ENCODE measurements at places on chromosomes 12 and 14.
A peak's percentile ranks its signal among the peaks of the same experiment; 100 is the strongest.

- DNase-seq: no peak
These were observed 229.2 kb downstream of the DPF3 start for GRCh38 chr14:72664651-72665050.

DNA sequence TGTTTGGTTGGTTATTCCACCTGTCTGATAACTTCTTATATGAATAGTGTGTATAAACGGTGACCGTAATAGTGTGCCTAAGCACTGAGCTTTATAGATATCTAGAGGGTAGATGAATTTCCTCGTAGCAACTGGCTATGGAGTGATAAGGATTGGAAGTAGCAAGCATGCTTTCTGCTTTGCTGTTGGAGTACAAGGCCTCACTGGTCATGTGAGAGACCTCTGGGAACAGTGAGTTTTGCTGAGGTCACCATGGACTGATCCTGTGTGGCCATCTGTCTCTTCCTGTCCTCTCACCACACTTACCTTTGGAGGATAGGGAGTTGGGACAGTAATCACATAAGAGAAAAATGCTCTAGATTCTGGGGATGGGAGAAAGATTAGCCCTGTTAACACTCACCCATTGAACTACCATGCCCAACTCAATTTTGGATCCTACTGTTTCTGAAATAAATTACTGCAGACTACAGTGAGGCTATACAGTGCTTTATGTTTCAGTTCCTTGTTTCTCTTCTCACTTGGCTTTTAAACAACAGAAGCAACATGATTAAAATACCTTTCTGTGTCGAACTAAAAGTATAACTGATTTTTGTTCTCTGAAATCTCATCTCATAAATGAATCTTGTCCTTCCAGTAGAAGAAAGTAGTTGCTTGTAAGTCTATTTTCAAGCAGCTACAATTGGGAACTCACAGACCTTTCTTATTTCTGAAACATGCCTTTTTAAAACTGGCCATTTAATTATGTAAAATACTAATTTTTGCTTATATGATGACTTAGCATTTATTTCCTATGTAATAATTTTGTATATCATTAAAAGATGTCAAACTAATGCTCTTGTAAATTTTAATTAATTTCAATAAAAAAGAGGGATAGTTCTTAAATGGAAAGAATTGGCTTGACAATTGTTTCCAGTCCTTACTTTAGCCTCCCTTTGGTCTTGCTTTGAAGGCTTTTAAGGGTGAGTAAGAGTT lies 8.3 kb downstream of the TMX1 start:
- DNase-seq: no peak

DNA sequence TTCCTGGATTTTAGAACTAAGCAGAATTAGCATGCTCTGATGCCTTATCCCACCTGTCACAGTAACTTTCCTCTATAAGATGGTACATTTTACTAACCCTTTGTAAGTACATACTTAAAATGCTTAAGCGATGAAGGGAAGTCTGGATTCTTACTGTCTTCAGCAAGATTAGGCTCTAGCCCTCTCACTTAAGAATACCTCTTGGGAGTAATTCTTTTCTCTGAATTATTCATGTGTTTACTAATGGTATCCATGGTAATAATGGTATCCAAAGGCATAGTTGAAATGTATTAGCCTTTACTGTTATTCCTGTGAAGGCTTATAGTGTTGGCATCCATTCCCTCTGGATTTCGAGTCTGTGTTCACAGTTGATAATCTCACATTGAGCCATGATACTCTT lies 176.9 kb downstream of the MON2 start:
- no peak for DNase-seq

DNA sequence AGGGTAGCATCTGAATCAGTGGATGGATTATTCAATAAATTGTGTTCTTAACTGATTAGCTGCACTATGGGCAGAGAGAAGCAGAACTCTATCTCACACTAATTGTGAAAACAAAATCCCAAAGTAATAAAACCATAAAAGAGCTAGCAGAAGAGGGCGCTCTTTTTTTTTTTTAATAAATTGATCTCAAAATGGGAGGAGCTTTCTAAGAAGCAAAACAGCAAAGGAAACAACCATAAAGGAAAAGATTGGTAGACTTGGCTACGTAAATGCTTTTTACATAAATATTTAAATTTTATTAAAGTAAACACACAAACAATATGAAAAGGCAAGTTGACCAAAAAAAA lies 1.5 kb upstream of the TM7SF3 start:
- DNase-seq: no peak

DNA sequence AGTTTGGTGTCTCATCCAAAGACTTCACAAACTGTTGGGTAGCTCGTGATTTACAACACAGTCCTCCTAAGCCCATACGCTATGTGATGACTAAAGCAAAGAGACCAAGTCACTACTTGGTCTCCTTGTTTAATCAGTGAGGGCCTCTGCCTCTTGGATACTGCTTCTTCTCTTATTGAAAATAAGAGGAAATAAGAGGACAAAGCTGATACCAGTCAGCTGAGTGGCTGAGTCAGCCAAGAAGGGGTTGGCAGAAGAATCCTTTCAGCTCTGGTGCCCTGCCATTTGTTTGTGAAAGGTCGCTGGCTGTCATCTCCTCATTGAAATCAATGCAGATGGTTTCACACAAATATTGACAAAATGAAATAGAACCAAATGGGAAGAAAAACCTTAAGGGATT lies 67.5 kb upstream of the SLC35F4 start:
- no peak for DNase-seq

DNA sequence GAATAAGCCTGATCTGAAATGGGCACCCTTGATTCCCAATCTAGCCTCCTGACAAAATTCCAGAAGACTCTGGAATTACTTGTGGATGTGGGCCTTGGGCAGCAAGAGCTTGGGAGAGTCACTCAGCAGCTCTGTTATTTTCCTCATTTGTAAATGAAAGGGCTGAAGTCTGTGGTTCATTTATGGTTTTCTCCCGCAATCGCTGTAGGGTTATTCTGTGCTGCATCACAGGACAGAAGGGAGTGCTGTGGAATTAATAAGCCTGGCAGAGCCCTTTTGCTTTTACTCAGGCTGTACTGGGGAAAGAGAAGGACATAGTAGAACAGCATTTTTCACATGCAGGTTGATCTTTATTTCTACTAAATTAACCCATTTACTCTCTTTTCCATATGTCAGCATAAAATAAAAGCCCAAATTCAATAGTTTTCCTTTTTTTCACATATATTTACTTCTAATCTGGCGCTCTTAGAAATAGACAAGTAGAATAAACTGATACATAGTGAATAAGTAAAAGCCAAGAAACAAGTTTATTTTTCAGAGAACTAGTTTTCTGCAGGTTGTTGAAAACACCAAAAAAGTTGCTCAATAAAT lies 49.2 kb downstream of the DUSP16 start:
- DNase-seq: no peak

DNA sequence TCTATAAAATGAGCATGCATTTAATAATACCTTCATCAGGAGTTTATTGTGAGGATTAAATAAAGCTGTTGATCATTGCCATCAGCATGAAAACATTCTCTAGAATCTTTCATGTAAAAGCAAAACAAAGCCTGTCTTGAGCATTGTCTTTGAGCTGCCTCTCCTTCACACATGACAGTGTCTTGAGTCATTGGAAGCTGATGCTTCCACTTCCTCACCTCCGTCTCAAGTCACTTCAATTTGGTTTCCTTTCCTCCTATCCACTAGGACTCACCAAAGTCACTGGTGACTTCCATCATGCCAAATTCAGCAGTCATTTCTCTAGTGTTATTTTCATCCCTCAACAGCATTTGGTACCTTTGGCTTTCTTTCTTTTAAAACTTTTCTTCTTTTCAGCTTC lies 31.6 kb upstream of the MYBPC1 start:
- no peak for DNase-seq

DNA sequence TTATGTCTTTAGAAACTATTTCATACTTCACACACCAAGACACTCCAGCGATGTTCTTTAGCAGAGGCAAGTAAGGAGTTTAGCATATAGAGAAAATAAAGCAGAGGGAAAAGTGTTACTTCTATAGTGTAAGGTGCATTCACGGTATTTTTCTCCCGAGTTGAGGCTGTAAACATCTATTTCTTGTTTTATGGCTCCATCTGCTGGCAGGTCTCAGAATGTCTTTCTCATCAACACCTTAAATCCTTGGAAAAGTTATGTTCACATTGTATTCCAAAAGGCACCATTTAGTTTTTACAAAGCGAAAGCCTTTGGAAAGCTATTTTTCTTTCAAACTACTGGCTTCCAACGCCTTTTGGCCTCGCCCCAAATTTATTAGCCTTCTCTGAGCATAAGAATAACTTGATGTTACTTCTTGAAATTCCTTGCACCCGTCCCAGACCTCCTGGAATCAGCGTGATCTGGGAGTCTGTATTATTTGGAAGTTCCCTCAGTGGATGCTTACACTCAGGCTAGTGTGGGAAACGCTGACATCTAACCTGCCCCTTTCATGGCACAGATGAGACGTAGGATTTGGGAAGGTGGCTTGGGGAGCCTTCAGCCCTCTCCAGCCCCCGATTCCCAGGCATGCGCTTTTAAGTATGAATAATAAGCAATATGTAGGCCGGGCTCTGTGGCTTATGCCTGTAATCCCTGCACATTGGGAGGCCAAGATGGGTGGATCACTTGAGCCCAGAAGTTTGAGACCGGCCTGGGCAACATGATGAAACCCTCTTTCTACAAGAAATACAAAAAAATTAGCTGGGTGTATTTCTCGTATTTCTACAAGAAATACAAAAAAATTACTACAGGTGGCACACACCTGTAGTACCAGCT lies 1.9 kb upstream of the PIWIL1 start:
- peak; percentile 4 for DNase-seq

GRCh38 chr12:97640826-97641225 lies 178.2 kb downstream of the RMST start:
- no peak for DNase-seq

- no peak for DNase-seq
These were observed 381.1 kb downstream of the FLRT2 start for GRCh38 chr14:85911044-85911443.

- DNase-seq: no peak
These were observed 493.8 kb downstream of the RPS29 start for GRCh38 chr14:49092345-49092744.

- no peak for DNase-seq
These were observed 23.2 kb upstream of the JPH4 start for GRCh38 chr14:23601845-23602180.

GRCh38 chr12:48986720-48987291 lies 8.7 kb downstream of the WNT1 start:
- no peak for DNase-seq

GRCh38 chr12:57048423-57049118 lies 1.4 kb downstream of the MYO1A start:
- DNase-seq: no peak

- DNase-seq: no peak
These were observed 4.5 kb upstream of the GLIPR1 start for GRCh38 chr12:75476071-75476470.

DNA sequence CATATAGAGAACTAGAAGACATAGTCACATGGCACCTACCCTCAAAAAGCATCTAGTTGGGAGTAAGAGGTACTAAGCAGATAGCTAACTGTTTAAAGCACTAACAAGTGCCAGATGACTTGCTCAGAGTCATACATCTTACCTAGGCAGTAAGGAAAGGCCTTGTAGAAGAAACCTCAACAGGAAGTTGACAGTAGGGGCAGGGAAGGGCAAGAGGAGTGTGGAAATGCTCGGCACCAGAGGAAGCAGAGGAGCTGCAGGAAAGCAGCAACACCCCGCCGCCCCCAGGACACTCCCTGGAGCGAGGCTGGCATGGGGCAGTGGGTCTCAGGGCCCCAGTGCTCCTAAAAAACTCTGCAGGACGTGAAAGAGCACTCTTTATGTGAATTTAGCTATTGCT lies 92.9 kb downstream of the PPP2R5C start:
- no peak for DNase-seq

DNA sequence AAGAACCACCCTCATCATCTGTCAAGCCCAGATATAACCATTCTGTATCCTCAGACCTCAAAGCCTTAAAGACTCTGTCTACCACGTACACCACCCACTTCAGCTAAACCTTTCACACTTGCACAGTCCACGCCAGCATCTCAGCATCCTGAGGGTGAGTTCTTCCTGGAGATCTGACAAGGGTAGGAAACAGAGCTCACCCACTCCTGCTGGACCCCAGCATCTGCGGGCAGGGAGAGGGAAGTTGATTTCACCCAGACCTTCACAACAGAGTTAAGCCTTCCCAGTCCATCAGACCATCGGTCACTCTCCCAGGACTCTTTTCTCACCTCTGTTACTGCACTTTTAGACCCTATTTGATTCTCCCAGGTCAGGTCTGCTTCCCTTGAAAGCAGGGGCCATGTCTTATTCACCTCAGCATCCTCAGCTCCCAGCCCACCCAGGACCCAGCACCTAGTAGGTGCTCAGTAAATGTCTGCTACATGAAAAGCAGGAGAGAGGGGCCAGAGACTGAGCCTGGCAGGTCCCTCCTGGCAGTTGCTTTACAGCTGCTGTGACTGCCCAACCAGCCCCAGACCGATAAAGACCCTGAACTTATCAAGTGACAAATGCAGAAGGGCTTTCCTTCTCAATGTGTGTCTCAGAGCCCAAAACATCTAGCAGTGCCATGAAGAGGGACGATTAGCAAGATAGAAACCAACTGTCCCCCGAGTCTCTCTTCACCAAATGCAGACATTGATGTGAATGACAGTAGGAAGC lies 34.1 kb downstream of the ANO2 start:
- no peak for DNase-seq

DNA sequence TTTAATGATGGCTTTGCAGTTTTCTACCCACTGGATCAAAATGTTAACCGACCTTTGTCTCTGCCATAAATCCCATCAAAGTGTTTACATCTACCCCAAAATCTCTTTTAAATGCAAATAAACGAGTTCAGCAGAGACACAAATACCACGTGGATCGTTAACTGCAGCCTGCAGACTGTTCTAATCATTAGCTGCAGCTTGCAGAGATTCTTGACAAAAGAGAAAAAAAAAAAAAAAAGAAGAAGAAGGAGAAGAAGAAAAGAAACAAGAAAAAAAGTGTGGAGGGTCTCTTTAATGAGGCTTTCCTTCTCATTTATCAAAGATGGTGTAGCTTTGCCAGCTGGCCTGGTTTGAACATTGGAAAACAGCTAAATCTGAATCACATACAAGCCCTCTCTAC lies 275.7 kb downstream of the NEDD1 start:
- no peak for DNase-seq

DNA sequence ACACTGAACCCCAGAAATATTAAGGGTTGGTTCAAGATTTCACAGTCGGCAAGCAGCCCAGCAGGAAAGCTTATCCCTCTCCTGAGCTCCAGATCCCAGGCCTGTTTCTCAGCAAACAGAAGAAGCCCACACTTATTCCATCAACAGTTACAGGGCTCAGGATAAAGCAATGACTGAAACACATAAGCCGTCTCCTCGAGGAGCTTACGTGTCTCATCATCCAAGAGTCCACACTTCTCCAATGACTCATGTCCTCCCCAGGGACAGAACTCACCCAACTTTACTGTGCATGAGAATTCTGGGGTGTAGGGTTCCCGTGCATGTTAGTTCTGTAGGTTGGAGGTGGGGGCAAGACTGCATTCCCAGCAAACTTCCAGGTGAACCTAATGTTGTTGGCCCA lies 31.2 kb downstream of the GSC start:
- no peak for DNase-seq

GRCh38 chr14:35963209-35963608 lies 137.1 kb downstream of the BRMS1L start:
- no peak for DNase-seq

GRCh38 chr14:100603341-100604120 lies 16.3 kb upstream of the BEGAIN start:
- DNase-seq: no peak

GRCh38 chr12:100141666-100141997 lies 1.0 kb downstream of the BLTP3B start:
- DNase-seq: no peak

- no peak for DNase-seq
These were observed 155.6 kb downstream of the SLC6A15 start for GRCh38 chr12:84756961-84757360.
